HFFc6 (cell line): ENCODE measurements at places on chromosomes 1 and 21.
A peak's percentile ranks its signal among the peaks of the same experiment; 100 is the strongest.

DNA sequence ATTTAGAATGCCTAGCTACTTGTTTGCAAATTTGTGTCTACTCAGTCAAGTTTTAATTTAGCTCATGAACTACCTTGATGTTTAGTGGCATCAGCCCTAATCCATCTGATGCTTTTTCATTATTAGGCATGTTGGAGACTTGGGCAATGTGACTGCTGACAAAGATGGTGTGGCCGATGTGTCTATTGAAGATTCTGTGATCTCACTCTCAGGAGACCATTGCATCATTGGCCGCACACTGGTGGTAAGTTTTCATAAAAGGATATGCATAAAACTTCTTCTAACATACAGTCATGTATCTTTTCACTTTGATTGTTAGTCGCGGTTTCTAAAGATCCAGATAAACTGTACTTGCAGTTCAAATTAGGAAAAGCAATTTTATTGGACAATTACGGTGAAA lies 7.6 kb downstream of the SOD1 start:
- DNase-seq, result no peak

- DNase-seq, result no peak
These were observed 5.2 kb downstream of the PPFIA4 start for GRCh38 chr1:203031467-203031866.

GRCh38 chr1:177464686-177465085 lies 293.9 kb downstream of the BRINP2 start:
- no peak for DNase-seq

- DNase-seq, result no peak
These were observed 2.4 kb upstream of the TMEM52 start for GRCh38 chr1:1921459-1921862.

DNA sequence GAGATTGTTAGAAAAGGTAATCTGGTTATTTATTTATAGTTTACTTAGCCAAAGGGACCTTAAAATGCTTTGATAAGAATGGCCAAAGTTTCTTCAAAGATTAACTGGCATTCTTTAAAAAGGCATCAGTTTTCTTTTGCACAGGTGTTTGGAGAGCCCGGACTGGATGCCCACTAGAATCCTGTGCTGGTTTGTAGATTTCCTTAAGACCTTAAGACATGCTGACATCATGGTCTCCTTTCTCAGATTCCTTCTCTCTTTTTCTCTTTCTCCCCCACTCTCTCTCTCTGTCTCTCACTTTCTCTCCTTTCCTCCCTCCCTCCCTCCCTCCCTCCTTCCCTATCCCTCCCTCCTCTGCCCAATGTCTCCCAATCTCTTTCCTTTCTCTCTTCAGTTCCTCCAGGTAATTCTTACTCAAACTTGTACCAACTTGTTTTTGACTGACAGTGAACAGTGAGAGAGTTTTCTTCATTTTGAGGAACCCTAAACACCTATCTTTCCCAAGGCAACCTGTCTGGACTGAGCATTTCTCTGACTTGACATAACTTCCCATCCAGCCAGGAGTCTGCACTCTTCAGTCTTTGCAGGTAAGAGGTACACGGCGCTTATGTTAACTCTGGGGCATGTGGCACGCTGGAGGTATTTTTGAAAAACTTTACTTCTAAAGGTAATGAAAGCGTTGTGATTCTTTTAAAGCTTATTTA lies at the start of gene KCNJ15:
Gene KCNJ15, plus strand, starts transcription at position 393 of the 704 bp plus-strand sequence. CDS start 42,271 bp downstream, outside the sequence.
- DNase-seq, result no peak

GRCh38 chr21:41876928-41877652 lies 2.1 kb downstream of the PRDM15 start:
- DNase-seq, result no peak

GRCh38 chr1:2836333-2836970 lies 35.0 kb upstream of the TTC34 start:
- DNase-seq, result no peak

DNA sequence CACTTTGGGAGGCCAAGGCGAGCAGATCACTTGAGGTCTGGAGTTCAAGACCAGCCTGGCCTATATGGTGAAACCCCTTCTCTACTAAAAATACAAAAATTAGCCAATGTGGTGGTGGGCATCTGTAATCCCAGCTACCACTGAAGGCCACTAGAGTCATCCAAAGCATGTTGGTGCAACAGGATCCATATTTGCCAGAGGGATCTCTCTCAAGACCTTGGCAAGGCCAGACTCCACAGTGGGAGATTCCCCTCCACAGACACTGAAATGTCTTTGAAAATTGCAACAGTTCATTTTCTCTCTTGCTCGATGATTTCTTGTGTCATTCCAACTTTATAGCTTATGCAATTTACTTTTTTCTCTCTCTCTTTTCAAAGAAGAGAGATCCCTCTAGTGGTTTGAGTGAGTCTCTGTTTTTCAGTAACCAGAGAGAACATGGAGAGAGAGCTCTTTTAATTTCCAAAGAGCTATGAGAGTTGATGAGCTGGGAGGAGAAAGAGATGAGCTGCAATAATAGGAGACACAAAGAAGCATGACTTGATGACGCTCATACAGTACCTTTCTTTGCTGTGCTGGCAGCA lies 176.8 kb upstream of the USP25 start:
- peak; percentile 10 for DNase-seq

- no peak for DNase-seq
These were observed 72.2 kb upstream of the SELENON start for GRCh38 chr1:25727635-25728286.

DNA sequence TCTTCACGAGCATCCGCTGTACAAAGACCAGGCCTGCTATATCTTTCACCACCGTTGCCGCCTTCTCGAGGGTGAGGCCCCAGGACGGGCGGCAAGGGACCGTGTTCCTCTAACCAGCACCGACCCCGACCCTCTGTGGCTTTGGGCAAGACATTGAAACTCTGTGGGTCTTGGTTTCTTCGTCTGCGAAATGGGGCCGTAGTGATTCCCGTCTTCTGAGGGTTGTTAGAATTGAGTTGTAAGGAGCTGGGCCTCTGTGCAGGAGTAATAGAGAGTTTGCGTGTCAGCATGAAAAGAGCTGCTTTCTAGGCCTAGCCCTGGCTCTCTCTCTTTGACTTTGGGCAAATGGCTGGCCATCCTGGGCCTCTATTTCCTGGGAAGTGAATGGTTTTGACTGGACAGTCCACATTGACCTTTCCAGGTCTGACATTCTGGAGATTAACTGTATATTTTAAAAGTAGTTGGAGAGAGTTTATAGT lies 591 bp downstream of the MRPL37 start:
- DNase-seq, result no peak

DNA sequence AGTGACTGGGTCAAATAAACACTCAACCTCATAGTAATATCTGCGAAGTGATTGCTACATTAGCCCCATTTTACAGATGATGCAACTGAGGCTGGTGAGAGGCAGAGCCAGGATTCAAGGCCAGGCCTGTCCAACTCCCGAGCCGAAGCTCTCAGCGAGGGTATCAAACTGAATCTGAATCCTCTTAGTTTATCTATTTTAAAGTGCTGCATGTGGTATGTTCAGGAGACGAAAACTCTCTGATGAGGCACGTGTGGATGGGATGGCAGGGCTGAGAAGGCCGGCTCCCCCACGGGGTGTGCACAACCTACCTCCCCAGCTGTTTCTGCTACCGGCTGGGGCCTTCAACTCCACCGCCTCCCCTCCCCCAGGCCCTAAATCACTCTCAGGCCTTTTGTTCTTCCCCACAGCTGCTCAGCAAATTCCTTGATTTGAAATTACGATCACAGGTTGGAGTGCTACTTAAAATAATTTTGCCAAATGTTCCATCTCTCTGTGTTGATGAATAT lies 171.8 kb downstream of the TOMM20 start:
- DNase-seq, result no peak
